ENCODE measurements at places on chromosomes 6 and 20.

DNA sequence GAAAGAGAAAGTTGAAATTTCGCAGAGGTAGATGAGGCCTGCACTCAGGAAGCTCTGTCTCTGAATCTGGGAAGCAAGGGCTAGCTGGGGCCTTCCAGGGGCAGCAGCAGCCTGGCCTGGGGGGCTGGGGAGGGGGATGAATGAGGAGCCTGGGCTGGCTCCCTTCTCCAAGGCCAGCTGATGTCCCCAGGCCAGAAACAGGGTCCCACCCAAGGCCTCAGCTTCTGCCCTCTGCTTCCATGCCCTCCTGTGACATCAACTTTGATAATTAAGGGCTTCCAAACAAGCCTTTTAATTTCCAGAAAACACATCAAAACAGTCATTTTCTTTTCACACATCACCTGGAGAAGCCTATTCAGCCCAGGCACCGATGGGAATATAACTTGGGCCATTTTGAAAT is 15.4 kb downstream of the TFAP2A start:
- DNase-seq: no peak

GRCh38 chr20:23672158-23672557 is 16.7 kb downstream of the CST4 start:
- DNase-seq: no peak

DNA sequence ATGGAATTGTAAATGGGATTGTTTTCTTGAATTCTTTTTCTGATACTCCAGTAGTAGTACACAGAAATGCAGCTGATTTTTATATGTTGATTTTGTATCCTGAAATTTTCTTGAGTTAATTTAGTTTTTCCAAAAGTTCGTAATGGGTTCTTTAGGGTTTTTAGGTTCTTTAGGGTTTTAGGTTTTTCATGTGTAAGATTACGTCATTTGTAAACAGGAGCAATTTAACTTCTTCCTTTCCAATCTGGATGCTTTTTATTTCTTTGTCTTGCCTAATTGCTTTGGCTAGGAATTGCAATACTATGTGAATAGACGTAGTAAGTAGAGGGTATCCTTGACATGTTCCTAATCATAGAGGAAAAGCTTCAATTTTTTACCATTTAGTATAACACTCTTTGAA is 568.6 kb downstream of the MMUT start:
- DNase-seq: no peak

- no peak for DNase-seq
Observed at GRCh38 chr6:51585264-51585663, 502.1 kb downstream of the PKHD1 start.

DNA sequence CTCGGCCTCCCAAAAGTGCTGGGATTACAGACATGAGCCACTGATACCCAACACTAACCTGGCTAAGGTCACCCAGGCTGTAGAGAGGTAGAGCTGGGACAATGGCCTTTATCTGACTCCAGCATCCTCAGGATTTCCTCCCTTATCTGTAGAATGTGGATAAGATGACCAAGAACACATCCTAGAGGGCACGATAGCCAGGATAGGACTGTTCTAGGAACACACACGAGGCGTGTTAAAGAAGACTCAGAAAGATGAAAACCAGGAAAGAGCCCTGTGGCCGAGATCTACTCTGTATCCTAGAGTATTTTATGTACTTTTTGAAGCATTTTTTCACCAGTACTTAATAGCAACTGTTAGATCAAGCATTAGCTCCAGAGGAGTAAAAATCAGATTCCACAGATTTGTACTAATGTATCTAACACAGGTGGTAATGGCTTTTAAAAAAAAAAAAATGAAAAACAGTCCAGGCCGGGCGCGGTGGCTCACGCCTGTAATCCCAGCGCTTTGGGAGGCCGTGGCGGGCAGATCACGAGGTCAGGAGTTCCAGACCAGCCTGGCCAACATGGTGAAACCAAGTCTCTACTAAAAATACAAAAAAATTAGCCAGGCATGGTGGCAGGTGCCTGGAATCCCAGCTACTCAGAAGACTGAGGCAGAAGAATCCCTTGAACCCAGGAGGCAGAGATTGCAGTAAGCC is 17.3 kb downstream of the PPP1R10 start:
- DNase-seq: no peak

DNA sequence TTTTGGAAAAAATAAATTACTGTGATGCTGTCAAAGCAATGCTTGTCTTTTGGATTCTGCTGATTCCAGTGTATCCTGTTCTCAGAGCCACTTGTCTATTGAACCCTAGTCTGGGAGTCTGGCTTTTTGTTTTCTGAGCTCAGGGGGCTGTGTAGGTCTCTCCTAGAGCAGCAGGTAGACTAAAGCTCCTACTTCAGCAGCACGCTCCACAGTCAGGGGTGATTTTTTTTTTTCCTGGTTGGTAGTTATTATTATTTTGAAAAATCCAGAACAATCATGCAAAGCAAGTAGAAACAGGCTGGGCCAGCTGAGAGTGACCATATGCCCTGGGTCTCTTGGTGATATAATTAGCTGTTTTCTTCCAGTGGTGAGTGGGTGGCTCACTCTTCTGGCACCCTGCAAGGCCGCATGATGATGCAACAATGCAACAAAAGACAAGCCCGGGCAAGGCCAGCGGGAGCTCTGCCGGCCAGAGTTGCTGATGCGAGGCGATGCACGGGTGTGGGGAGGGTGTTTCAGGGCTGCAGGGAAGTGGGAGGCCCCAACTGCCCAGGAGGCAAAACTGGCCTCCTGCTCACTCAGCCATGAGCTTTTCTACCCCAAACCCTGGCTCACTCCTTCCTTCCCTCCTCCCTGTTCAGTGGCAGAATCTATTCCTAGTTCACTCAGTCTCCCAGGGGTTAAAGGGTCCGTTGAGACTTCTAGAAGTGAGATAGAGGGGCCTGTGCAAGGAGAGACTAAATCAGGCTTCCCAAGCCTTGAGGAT is 11.5 kb upstream of the CDKN1A start:
- peak; percentile 57 for DNase-seq

- DNase-seq: no peak
Observed at GRCh38 chr20:19706463-19706862, 51.6 kb upstream of the RIN2 start.
